ENCODE measurements at places on chromosomes 7 and 10.

GRCh38 chr10:12218991-12219390 is 23.0 kb downstream of the CDC123 start:
- no peak for DNase-seq

DNA sequence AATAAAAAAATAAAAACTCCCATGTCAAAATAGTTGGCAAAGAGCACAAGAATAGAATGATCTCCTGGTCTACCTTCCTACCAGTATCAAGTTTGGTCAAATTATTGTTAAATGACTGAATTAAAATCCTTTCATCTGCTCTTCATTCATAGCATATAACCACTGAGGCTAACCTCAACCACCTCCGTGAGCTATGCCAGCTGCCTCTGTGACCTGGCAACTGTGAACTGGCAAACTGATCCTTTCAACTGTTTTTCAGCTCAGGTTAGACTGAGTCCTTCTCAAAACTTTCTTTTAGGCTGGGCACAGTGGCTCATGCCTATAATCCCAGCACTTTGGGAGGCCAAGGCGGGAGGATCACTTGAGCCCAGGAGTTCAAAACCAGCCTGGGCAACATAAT is 36.1 kb downstream of the NUDCD3 start:
- no peak for DNase-seq

GRCh38 chr10:1094112-1095057 is 38.2 kb downstream of the WDR37 start:
- DNase-seq, result no peak

GRCh38 chr10:94219829-94220228 is 142.9 kb downstream of the NOC3L start:
- DNase-seq, result no peak

GRCh38 chr10:125343118-125343925 is 183.0 kb upstream of the CTBP2 start:
- peak; percentile 10 for DNase-seq

- DNase-seq, result no peak
Measured at GRCh38 chr10:69815104-69815503, 13.4 kb downstream of the COL13A1 start.

- DNase-seq, result no peak
Measured at GRCh38 chr7:84513061-84513460, 318.5 kb upstream of the SEMA3A start.

- DNase-seq, result no peak
Measured at GRCh38 chr10:5440206-5440605, 27.8 kb downstream of the NET1 start.

DNA sequence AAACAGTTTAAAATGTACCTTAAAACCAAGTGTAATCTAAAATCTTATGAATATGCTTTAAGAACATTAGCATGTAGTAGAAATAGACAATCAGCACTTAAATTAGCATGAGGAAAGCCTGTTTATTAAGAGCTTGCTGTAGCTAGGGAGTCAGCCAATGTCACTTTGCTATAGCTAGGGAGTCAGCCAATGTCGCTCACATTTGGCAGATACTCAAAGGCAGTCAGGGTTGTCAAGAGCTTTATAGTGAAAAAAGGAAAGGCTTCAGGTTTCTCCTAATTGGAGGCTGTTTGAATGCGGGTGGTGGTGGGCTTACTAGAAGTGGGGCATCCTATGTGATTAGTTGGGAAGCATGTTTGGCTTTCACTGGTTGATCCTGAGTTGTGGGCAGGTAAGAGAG is 226.2 kb upstream of the DGKB start:
- no peak for DNase-seq

DNA sequence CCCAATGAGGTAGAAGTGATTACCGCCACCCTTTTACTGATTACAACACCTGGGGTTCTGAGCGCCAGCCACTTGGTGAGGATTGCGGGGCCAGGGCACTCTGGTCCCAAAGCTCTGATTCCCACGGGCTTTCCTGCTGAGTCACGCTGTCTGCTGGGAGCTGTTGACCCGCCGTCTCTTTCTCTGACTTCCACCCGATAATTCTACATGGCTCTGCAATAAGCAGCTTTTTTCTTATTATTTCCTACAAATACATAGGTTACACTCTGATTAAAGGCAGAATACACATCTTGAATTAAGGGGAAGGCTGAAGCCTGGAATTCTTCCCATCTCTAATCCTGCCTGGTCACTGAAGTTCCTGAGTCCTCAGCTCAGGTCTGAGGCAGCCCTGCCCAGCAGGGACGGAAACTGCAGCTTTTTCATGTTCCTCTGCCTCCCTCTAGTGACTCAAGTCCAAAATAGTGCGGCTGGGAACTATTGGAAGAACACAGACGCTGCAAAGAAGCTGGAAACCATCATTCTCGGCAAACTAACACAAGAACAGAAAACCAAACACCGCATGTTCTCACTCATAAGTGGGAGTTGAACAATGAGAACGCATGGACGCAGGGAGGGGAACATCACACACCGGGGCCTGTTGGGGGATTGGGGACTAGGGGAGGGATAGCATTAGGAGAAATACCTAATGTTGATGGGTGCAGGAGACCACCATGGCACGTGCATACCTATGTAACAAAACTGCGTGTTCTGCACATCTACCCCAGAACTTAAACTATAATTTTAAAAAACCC is 178.3 kb downstream of the PRKCQ start:
- peak; percentile 80 for DNase-seq

GRCh38 chr7:87058744-87059524 is 520 bp downstream of the ELAPOR2 start:
- DNase-seq, result peak; percentile 28

DNA sequence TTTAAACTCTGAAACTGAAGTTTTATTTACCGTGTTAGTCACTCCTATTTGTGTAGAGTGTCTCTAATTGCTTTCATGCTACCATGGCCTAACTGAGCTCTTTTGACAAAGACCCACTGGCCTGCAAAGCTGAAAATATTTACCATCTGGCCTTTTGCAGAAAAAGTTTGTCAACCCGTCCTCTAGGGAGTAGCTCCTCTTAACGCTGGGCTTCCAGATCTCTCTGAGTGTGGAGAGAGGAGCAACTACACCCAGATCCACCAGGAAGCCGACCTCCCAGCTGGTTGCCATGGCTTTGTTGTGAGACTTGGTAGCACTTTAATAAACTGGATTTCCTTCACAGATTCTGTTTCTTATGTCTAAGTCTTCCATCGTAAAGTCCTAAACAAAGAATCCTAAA is 4.2 kb upstream of the C10orf71 start:
- DNase-seq, result no peak

- DNase-seq, result no peak
Measured at GRCh38 chr7:110720626-110721025, 370.3 kb upstream of the LRRN3 start.

- no peak for DNase-seq
Measured at GRCh38 chr7:50534690-50535290, 30.4 kb downstream of the DDC start.

DNA sequence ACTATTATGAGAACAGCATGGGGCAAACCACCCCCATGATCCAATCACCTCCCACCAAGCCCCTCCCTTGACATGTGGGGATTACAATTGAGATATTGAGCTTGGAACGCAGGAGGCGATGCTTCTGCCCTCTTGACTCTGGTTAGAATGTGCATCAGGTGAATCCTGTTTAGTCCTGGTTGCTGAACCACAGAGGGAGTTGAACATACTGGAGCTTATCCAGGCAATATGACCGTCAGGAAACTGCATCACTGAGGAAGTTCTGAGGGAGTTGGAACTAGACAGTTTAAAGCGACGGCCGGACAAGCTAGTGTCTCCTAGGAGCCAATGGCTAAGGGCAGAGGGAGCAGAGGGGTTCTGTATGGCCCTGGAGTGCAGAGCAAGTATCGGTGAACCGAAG is 31.8 kb upstream of the GARS1 start:
- no peak for DNase-seq

Data from CD4-positive, alpha-beta T cell treated with Interleukin-17A for 1 hour (primary cell).